ENCODE measurements at places on chromosomes 3 and 15. TPM values are rescaled to one million over a fixed set of nuclear protein-coding genes. Genes with fewer than 3 reads are reported as not detected.
A peak's percentile ranks its signal among the peaks of the same experiment; 100 is the strongest.

EPM2AIP1 gene
- 25.8 TPM for total RNA-seq

GRCh38 chr15:52765785-52766184 lies 24.4 kb downstream of the ONECUT1 start:
- no peak overlapping the region for H3K4me3 ChIP-seq
- H3K4me1 ChIP-seq, result no peaks in the 10 kb centered on the region
- DNase-seq, result no peak
- H3K27ac ChIP-seq, result no peak overlapping the region
- H3K36me3 ChIP-seq, result no peaks in the 10 kb centered on the region

DNA sequence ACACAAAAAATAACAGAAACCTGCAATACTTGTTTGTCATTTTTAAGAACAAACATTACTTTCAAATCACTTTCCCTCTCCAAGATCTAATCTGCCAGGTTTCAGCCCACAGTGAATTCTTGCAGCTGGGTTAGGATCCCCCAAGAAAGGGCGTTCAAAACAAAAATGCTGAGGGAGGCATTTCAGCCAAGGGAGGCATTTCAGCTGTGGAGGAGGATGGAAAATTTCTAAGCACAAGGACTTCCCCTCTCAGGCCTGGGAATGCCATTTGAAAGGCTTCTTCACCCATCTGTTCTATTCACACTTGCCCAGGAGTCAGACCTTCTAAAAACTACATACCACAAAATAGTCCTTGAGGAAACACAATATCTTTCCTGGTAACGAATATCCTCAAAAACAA lies 69.1 kb downstream of the P3H2 start:
- DNase-seq, result no peak
- H3K4me1 ChIP-seq, result peaks cover 25% of the 10 kb centered on the region
- H3K27ac ChIP-seq, result no peak overlapping the region
- no peak overlapping the region for H3K4me3 ChIP-seq
- H3K36me3 ChIP-seq, result no peaks in the 10 kb centered on the region

GRCh38 chr15:68695061-68695595 lies 116.3 kb downstream of the CORO2B start:
- no peak overlapping the region for H3K27ac ChIP-seq
- H3K4me3 ChIP-seq, result no peak overlapping the region
- no peaks in the 10 kb centered on the region for H3K36me3 ChIP-seq
- H3K27me3 ChIP-seq, result no peaks in the 10 kb centered on the region
- no peak for DNase-seq

DNA sequence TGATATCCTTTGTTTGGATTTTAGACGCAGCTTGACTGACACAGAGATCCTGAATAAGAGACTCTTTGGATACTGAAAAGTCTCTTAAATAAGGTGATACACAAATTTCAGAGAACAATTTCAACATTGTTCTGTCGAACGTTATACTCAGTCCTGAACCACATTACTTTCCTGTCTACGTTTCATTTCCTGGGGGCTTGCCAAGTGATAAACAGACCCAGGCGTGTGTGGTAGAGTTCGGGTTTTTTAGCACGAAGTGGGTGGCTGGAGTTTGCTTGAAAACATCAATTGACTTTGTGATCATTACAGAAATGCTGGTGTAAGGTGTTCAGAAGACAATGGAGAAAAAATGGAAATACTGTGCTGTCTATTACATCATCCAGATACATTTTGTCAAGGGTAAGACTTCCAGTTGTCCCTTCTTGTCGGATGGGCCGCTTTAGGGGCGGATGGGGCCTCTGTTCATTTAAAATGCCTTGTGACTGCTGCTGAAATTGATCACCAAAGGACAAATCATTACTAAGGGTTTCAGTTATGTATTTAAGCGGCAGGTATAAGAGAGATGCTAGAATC lies at the start of gene CD96:
Gene CD96 (plus strand): TSS at position 287 of the 573 bp plus-strand sequence. CDS start 52 bp downstream, at position 339.
- H3K27ac ChIP-seq, result no peak within 1 kb of the TSS
- H3K27me3 ChIP-seq, result no peaks in the 10 kb centered on the region
- no peak within 1 kb of the TSS for H3K4me3 ChIP-seq
- no peaks in the 10 kb centered on the region for H3K36me3 ChIP-seq
- H3K4me1 ChIP-seq, result no peaks in the 10 kb centered on the region

DNA sequence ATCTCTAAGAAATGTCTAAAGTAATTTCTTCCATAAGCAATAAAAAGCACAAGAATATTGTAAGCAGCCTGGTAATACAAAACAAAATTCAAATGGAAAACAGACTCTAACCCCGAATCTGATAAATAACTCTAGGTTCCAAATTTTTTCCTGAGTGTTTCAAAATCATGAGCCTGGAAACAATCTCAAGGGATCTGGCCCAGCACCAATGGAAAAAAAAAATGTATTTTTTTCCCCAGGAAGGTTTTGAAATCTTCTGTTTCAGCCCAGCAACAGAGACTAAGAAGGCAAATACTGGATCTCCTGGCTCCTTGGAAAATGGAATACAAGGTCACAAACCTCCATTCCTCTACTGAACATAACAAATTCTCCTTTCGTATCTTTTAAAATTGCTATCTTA lies 13.0 kb downstream of the TBC1D2B start:
- no peaks in the 10 kb centered on the region for H3K27me3 ChIP-seq
- H3K4me1 ChIP-seq, result peaks cover 38% of the 10 kb centered on the region

GOLGA8H gene
- total RNA-seq, result not detected

DNA sequence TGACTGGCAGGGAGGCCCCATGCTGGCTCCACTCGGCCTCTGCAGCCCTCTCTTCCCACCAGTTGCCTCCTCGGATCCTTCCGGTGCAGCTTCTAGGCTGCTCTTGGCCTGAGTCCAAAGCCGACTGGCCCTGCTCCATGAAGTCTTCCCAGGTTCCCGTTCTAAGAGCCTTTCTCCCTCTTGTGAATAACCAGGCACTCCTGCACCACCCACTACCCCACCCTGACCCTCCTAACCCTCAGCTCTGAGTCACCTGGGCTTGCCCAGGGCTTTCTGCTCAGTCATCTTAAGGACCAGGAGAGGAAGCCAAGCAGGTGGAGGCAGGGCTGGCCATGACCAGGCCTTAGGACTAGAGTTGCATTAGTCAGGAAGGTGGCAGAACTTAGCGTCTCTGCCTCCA lies 28.1 kb upstream of the CNBP start:
- no peak overlapping the region for H3K4me3 ChIP-seq
- peaks cover 8% of the 10 kb centered on the region for H3K4me1 ChIP-seq
- H3K36me3 ChIP-seq, result no peaks in the 10 kb centered on the region
- no peak overlapping the region for H3K27ac ChIP-seq
- no peaks in the 10 kb centered on the region for H3K27me3 ChIP-seq

- H3K27ac ChIP-seq, result no peak overlapping the region
- no peaks in the 10 kb centered on the region for H3K4me1 ChIP-seq
- H3K36me3 ChIP-seq, result no peaks in the 10 kb centered on the region
- no peak for DNase-seq
Measured at GRCh38 chr15:81038975-81039607, 38.4 kb downstream of the TLNRD1 start.

STAC gene
- 2.0 TPM for total RNA-seq

DNA sequence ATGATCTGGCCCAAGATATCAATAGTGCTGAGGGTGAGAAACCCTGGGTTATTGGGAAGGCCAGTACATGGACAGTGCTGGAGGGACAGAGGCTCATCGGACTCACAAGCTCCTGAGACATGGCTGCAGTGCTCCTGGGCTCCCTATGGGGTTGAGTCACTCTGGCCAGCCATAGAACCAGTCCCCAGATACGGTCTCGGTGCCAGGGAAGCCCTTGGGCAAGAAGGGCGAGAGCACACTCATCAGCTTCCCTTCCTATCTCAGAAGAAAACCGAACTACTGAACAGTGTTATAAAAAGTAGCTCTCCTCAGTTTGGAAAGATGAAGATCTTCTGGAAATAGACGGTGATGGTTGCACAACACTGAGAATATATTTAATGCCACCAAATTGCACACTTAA lies 34.4 kb downstream of the POC1A start:
- peaks cover 2% of the 10 kb centered on the region for H3K36me3 ChIP-seq
- no peaks in the 10 kb centered on the region for H3K4me1 ChIP-seq
- no peak overlapping the region for H3K4me3 ChIP-seq

DNA sequence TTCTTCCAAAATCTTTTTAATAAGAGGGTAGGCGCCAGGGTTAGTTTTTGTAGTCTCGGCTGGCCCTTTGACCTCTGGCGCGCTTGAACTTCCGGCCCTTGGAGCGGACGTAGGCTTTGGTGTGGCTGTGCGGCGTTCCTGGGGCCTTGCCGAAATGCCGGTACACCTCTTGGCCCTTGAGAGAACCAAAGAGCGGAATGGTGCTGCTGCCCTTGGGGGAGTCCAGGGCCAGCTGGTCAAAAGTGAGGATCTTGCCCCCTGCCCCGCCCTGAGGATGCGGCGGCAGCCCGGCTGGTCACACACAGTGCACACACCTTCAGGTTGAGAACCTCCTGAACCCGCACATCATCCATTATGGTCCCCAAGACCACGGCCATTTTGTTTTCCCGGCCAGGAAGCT lies 20.0 kb upstream of the CHRNB4 start:
- H3K27ac ChIP-seq, result no peak overlapping the region
- no peaks in the 10 kb centered on the region for H3K36me3 ChIP-seq
- no peaks in the 10 kb centered on the region for H3K4me1 ChIP-seq
- no peak for DNase-seq
- H3K27me3 ChIP-seq, result peaks cover 96% of the 10 kb centered on the region

GRCh38 chr15:66842710-66843441 lies 140.8 kb downstream of the SMAD6 start:
- DNase-seq, result peak; percentile 49
- no peaks in the 10 kb centered on the region for H3K36me3 ChIP-seq
- no peaks in the 10 kb centered on the region for H3K27me3 ChIP-seq
- no peak overlapping the region for H3K27ac ChIP-seq

- peak overlapping the region; percentile 58 for H3K4me3 ChIP-seq
- no peaks in the 10 kb centered on the region for H3K36me3 ChIP-seq
- H3K27ac ChIP-seq, result peak overlapping the region; percentile 88
- H3K4me1 ChIP-seq, result peaks cover 21% of the 10 kb centered on the region
- peak; percentile 33 for DNase-seq
Measured at GRCh38 chr15:67521783-67522568, 1.0 kb downstream of the C15orf61 start.

ATP13A3 gene
- total RNA-seq, result 94.5 TPM

GRCh38 chr3:177220136-177220974 lies 23.1 kb upstream of the TBL1XR1 start:
- H3K36me3 ChIP-seq, result no peaks in the 10 kb centered on the region
- H3K27ac ChIP-seq, result no peak overlapping the region
- no peaks in the 10 kb centered on the region for H3K27me3 ChIP-seq

TRAT1 gene
- total RNA-seq, result not detected

LRRC15 gene
- not detected for total RNA-seq

- H3K4me1 ChIP-seq, result peaks cover 50% of the 10 kb centered on the region
- H3K4me3 ChIP-seq, result no peak overlapping the region
- no peaks in the 10 kb centered on the region for H3K27me3 ChIP-seq
- H3K27ac ChIP-seq, result no peak overlapping the region
Measured at GRCh38 chr15:47741082-47741481, 23.8 kb downstream of the SEMA6D start.

- H3K4me1 ChIP-seq, result peaks cover 18% of the 10 kb centered on the region
- peaks cover 2% of the 10 kb centered on the region for H3K36me3 ChIP-seq
- DNase-seq, result no peak
Measured at GRCh38 chr3:194397757-194398312, 1.2 kb downstream of the GP5 start.

DNA sequence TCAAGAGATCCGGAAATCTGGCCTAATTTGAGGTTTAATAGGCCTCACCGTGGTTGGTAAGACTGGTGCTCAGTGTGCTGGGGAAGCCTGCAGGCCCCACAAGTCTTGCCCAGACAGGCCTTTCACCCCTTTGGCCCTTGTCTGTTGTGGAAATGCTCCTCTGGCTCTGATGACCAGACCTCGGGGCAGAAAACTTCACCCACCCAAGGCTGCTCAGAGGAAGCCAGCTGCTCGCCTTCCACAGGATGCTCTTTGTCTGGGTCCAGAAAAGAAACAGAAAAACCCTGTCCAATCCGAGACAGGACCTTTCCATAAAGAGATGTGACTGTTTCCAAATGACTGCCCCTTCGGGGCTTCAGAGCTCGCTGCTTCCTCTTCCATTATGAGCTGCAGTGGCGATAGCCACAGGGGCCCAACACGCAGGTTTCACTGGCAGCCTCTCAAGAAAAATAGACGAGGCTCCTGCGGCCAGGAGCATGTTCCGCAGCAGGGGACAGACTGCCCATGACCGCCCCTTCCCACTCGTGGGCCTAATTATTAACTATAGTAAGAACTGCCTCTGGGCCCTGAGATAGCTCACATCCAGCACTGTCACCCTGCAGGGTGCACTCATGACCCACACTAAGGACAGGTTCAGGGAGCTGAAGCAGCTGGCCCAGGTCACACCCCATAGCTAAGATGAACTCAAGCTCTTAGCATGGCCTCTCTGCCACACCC lies 6.8 kb upstream of the SNX22 start:
- H3K4me3 ChIP-seq, result no peak overlapping the region
- H3K27ac ChIP-seq, result no peak overlapping the region
- H3K27me3 ChIP-seq, result no peaks in the 10 kb centered on the region
- DNase-seq, result no peak
- peaks cover 14% of the 10 kb centered on the region for H3K4me1 ChIP-seq
- peaks cover 6% of the 10 kb centered on the region for H3K36me3 ChIP-seq

GRCh38 chr15:77426871-77427270 lies 6.2 kb downstream of the HMG20A start:
- H3K4me3 ChIP-seq, result no peak overlapping the region
- H3K36me3 ChIP-seq, result no peaks in the 10 kb centered on the region
- no peak for DNase-seq
- no peaks in the 10 kb centered on the region for H3K27me3 ChIP-seq
- no peak overlapping the region for H3K27ac ChIP-seq
